NAMALWA (cell line): ENCODE measurements at places on chromosomes 16 and 17.

- no peak for DNase-seq
These were observed 45.9 kb upstream of the MED13 start for GRCh38 chr17:62110923-62111484.

DNA sequence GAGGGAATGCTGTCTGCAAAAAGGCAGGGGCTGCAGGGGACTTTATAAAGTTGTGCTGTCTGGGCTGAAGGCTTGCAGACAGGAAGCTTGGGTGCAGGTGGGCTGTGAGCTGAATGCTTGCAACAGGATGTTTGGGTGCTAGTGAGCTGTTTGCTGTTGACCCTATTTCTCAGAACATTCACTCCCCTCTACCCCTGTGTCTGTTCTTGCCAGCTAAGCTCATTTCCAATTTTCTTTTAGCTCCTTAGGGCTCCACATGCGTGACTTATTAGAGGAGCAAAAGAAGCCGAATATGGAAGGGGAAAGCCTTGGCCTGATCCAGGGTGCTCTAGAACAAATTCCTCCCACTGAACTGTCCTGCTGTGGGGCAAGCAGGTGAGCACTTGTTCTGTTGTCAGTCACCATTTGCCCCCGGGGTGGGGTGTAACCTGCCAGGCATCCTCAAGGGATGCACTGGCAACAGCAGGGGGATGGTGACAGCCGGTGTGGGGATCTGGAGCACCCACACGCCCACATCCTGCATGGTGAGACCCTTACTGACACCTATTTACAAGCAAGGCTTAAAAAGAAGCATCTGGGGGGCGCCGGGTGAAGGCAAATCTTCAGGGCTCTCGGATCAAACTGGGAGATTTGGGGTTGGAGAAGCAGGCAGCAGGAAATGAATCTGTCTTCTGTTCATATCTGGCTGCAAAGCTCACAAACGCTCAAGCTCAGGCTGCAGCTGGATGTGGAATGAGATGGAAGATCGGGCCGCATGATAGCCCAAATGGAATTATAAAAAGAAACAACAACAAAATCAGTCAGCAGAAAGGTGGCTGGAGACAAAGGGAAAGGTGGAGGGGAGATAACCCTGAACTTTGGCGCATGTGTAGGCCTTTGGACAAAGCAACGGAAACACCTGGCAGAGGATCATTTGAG is 21.1 kb upstream of the NUP93 start:
- no peak for DNase-seq

DNA sequence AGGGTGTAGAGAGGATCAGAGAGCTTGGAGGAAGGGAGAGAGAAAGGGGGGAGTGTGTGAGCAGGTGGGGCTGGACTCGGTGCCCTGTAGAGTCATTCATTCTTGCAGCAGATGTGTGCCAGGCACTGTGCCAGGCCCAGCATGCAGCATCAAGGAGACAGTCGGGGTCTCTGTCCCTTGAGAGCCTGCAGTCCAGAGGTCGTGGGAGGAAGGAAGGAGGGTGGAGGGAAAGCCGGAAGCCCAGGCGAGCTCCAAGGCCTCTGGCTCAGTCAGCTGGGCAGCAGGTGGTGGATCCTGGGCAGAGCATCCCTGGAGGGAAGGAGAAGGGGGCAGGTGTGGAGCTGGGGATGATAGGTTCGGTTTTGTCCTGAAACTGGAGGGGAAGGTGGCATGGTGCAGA is 27.5 kb downstream of the EPN2 start:
- no peak for DNase-seq

GRCh38 chr17:28335959-28336871 is 654 bp downstream of the TNFAIP1 start:
- DNase-seq: peak; percentile 43

DNA sequence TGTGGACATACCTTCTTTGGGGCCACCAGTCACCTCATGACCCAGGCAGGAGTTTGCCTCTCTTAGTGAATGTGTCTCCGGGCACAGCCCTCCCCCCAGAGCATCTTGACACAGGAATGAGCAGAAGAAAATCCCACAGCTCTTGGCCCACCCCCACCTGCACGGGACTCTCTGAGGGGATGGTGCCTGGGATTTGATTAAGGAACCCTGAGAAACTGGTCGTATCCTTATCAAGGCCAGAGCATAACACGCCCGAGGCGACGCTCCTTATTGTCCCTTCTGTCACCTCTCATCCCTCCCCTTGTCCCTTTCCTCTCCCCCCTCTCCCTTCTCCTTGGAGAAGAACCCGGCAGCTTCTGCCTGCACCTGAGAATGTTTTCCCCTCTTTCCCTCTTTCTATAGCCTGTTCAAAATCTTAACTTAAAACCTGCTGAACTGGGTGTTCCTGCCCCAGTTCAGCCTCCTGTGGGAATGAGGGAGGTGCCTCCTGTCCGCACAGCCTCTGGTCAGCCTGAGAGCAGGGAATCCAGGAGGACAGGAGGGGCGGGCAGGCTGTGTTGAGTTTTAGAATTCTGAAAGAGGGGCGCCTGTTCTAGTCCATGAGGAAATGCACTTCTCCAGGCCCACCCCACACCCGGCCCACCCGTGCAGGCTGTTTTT is 140.7 kb upstream of the PLCG2 start:
- no peak for DNase-seq

DNA sequence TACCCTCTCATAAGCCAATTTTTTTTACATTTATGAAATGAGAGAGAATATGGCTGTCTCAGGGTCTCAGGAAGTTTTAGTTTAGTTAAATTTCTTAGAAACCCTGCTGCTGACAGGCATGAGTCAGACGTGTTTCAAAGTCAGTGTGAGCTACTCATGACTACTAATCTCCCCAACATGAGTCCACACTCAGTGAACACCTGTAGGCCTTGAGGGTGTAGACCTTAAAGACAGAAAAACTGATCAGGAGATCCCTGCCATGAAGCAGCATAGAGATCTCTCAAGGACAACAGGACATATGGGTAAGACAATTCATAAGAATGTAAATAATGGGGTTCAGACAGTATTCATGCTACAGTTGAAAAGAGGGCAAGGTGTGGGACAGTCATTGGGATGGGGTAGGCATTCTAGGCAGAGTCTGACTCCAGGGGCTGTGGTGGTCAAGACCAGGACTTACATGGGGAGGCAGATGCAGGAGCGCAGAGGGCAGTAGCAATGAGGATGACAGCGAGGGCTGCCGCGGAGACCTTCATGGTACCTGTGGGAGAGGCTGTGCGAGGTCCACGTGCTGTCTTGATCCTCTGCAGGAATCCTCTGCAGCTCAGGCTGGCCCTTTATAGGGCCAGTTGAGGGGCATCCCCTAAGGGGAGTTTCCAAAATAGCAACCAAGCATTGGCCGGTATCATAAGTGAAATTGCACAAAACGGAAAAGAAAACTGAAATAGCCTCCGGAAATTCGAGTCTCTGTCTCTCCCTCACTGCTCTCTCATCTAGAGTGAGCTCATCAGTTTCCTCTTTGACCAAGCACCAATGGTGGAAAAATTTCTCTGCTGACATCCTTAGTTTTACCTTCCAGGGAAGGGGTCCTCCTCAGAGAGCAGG is at the start of gene CCL5:
Gene CCL5 (minus strand): TSS at position 588 of the 882 bp plus-strand sequence.
- peak; percentile 34 for DNase-seq

GRCh38 chr17:76751416-76751993 is 13.6 kb downstream of the MFSD11 start:
- DNase-seq: no peak

DNA sequence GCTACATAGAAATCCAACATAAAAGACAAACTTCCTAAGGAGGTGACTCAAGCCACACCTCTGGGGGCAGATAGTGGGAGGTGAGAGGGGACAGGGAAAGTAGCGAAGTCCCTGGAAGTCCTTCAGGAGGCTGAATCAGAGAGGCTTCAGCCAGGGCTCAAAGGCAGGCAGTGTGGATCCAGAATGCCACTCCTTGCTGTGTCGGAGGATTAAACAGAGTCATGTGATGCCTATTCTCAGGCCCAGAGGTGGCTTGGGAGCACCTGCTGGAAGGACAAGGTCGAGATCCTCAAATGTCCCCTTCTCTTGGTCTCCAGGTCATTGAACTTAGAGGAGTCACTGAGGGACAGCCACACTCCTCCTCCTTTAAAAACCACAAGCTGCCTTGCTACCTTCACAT is 391.1 kb downstream of the SOX9 start:
- no peak for DNase-seq

DNA sequence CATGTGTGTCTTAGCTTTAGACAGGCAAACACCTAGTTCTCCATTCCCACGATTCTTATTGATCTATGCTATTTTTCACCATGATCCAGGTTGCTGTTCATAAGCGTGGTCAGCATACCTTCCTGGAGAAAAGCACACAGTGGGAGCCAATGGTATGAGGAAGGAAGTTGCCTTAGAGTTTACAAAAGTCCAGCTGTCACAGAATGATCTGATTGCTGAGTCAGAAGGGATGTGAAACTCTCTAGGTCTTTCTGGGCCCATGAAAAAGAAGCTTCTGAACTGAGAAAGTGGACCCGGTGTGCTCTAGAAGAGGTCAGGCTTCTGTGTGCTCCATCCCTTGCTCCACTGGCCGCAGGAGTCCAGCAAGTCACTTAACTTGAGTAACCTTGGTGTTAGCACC is 71.0 kb upstream of the CCL1 start:
- no peak for DNase-seq

- no peak for DNase-seq
These were observed 18.2 kb downstream of the ZNF213 start for GRCh38 chr16:3152991-3153368.

GRCh38 chr16:88599092-88599733 is 29.0 kb downstream of the ZC3H18 start:
- no peak for DNase-seq

GRCh38 chr16:63684149-63685101 is 1437.4 kb downstream of the CDH11 start:
- no peak for DNase-seq

DNA sequence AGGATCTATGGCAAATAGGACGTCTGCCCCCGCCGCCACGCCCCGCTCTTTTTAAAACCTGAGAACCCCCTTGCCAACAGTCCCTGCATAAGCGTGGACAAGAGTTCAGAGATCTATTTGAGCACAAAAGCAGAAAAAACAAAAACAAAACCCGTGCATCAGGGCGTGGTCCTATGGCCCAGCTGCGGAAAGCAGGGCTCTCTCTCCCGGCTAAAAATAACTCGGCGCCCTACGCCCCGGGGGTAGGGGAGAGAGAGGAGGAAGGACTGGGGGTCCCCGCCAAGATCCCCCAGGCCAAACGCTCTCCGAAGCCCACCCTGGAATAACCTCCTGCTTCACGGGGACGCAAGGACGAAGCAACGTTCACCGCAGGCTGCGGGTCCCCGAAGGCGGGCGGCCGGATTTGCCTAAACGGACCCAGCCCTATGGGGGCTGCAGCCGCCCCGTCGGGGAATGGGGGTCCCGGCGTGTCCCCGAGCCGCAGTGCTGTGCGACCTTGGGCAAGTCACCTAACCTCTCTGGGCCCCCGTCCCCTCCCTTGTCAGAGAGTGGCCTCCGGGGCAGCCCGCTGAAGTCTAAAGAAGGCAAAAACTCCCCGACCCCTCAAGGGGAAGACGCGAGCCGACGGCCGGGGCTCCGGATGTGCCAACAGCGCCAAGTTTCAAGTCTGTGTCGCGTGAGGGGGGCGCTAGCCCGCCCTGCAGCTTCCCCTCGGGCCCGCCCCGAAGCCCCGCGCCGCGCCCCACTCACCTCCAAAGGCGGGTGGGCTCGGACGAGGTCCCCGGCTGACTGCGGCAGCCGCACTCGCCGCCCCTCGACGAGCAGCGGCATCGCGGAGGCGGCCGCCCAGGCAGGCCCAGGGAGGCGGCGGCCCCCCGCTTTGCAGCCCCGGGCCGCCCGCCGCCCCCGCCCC is 477 bp downstream of the NTAN1 start:
- peak; percentile 88 for DNase-seq

- DNase-seq: no peak
These were observed 245.9 kb upstream of the AXIN2 start for GRCh38 chr17:65807361-65807760.

DNA sequence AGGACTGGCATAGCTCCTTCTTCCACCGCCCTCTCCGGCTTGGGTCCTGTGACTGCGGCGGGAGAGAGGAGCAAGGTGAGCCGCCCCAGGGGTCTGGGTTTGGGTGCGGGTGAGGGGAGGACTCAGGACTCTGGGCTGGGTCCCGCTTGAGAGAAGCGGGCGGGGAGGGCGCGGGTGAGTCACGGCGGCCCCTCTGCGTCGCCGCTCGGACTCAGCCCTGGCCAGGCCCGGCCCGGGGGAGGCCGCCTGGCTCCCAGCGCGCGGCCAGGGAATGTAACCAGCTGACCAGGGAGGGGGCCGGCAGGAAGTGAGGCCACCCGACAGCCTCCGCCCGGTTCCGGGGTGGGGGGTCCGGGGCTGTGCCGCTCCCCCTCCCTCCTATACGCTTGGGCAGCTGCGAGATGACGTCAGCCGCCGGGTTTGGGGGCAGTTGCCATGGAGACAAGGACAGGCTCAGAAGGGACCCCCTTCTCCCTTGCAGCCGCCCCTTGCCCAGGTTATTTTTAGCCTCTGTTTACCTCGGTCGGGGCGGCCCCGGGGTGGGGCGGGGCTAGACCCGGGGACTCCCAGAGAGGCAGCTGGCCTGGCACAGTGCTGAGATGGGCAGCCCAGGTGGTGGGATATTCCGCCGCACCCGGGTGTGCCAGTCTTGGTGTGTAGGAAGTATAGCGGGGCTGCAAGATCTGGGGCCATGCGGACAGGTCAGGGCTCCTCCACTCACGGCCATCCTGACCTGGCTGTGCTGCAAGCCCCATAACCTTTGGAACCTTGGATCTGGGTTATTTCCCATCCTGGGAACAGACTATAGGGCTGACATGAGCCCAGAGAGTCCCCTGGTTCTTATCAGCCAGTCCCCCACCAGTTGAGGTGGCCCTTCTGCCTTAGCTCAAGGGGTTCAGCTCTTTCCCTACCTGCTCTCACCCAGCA is 1.6 kb downstream of the RIPOR1 start:
- peak; percentile 92 for DNase-seq

GRCh38 chr16:12800817-12801216 is 2.9 kb downstream of the CPPED1 start:
- DNase-seq: no peak

DNA sequence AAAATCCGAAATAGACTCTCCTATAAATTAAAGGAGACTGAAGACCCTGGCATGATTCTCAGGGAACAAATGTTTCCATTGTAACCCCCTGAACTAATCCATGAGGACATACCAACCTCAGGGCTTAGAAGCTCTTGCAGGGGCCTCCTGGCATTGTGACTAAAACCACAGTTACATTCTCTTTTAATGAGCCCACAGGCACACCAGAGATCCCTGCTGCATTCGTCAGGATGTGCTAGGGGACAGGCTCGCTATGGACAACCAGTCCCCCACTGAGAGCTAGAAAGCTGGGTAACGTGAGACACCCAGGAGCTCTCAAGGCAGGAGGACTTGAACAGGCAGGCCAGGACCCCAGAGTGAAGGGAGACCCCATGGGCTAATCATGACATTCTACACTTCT is 140.6 kb upstream of the TNRC6C start:
- no peak for DNase-seq

GRCh38 chr16:46715769-46716305 is 26.4 kb downstream of the ORC6 start:
- no peak for DNase-seq
